ENCODE measurements at places on chromosomes 6 and 20. TPM values are rescaled to one million over a fixed set of nuclear protein-coding genes. Genes with fewer than 3 reads are reported as not detected.

PRDM13 gene
- total RNA-seq, result not detected

RNF182 gene
- 0.16 TPM for total RNA-seq

RMND1 gene
- 21.1 TPM for total RNA-seq

OSBPL2 gene
- total RNA-seq, result 31.6 TPM

PLCB1 gene
- total RNA-seq, result 95.2 TPM

GLYATL3 gene
- not detected for total RNA-seq

FOXF2 gene
- 18.2 TPM for total RNA-seq

BTNL2 gene
- total RNA-seq, result not detected

MLIP gene
- total RNA-seq, result 0.71 TPM

CSNK2A1 gene
- total RNA-seq, result 63.7 TPM

Data from sigmoid colon (tissue), 7 donors.